ENCODE measurements at places on chromosomes 7 and 10. TPM values are rescaled to one million over a fixed set of nuclear protein-coding genes. Genes with fewer than 3 reads are reported as not detected.

The AOAH gene
- total RNA-seq, result not detected

DNA sequence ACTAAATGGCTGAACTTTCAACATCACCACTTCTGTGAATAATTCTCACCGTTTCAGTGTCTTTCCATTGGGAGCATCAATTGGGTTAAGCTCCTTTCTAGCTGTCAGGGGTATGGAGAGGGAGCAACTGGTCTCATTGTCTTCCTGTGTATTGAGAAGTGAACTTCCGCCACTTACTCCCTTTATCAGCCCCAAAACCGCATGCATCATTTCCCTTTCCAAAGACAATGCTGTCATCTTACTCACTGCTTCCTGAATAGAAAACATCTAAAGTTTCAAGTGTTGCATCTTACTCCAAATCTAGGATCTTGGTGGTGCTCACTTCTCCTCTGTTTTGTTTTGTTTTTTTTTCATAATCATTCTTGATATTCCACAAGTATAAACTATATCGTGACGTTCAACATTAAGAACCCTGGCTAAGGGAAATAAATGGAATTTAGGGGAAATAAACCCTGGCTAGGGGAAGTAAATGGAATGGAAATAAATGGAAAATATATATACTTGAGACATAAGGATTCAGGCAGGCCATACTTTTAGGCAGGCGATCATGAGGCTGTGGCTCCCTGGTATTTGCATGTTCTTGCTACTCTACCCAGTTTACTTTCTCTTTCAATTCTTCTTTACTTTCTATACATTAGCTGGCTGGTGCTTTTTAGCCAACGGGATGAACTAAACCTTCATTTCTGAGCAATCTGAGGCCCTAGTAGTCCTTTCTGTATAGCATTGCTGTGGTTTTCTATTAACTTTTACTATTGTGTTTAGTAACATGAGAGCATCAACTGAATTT lies 371.9 kb downstream of the BMPER start:
- no peaks in the 10 kb centered on the region for H3K27me3 ChIP-seq
- DNase-seq, result peak; percentile 38
- H3K4me3 ChIP-seq, result peak overlapping the region; percentile 44
- H3K36me3 ChIP-seq, result no peaks in the 10 kb centered on the region

GRCh38 chr10:37701781-37702493 lies 155.5 kb downstream of the ZNF248 start:
- no peak overlapping the region for H3K27ac ChIP-seq
- peaks cover 2% of the 10 kb centered on the region for H3K27me3 ChIP-seq
- no peaks in the 10 kb centered on the region for H3K4me1 ChIP-seq
- H3K36me3 ChIP-seq, result no peaks in the 10 kb centered on the region

- H3K27me3 ChIP-seq, result peaks cover 14% of the 10 kb centered on the region
- peak overlapping the region; percentile 96 for H3K27ac ChIP-seq
- peak; percentile 55 for DNase-seq
- H3K4me3 ChIP-seq, result peak overlapping the region; percentile 92
Observed at GRCh38 chr7:5421714-5422395, 1.8 kb downstream of the TNRC18 start.

The CLDN4 gene
- total RNA-seq, result 0.26 TPM

- H3K27ac ChIP-seq, result no peak overlapping the region
- DNase-seq, result no peak
- no peaks in the 10 kb centered on the region for H3K36me3 ChIP-seq
- H3K4me1 ChIP-seq, result no peaks in the 10 kb centered on the region
- no peak overlapping the region for H3K4me3 ChIP-seq
Observed at GRCh38 chr7:25963733-25964132, 188.3 kb upstream of the NFE2L3 start.

The ANKRD61 gene
- total RNA-seq, result 0.18 TPM

GRCh38 chr10:100009283-100009792 lies 409 bp downstream of the DNMBP start:
- peak overlapping the region; percentile 94 for H3K4me3 ChIP-seq
- DNase-seq, result no peak
- H3K27me3 ChIP-seq, result peaks cover 2% of the 10 kb centered on the region
- H3K4me1 ChIP-seq, result peaks cover 51% of the 10 kb centered on the region
- H3K36me3 ChIP-seq, result peaks cover 27% of the 10 kb centered on the region

DNA sequence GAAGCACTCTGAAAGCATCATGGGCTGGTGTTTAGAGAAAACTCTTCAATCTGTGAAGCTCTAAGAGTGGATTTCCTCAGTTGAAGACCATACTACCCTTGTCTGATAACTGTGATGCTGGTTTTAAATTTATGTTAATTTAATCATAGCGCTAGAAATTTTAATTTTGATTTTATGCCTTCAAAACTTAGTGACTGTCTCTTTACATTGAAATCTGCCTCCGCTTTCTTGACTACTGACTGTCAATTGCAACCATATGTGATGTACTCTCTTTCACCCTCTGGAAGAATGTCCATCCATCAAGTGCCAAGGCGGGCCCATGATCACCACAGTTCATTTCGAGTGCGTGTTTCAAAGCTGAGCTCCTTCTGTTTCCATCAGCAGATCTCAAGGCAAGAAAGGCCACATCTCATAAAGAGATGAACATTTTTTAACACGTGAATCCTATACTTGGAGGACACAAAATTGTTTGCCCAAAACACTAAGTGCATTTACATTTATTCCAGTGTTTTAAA lies 147.1 kb downstream of the ITGA8 start:
- peaks cover 15% of the 10 kb centered on the region for H3K4me1 ChIP-seq
- H3K4me3 ChIP-seq, result no peak overlapping the region
- peaks cover 6% of the 10 kb centered on the region for H3K27me3 ChIP-seq
- no peak overlapping the region for H3K27ac ChIP-seq
- 0 out of 2 replicates have a peak, but pooled peaks cover 4% of the 10 kb centered on the region for H3K36me3 ChIP-seq

- H3K27me3 ChIP-seq, result no peaks in the 10 kb centered on the region
- DNase-seq, result peak; percentile 40
- peak overlapping the region; percentile 83 for H3K4me3 ChIP-seq
- H3K4me1 ChIP-seq, result peaks cover 25% of the 10 kb centered on the region
- peak overlapping the region; percentile 99 for H3K27ac ChIP-seq
- no peaks in the 10 kb centered on the region for H3K36me3 ChIP-seq
Observed at GRCh38 chr7:76364198-76364584, 5.4 kb upstream of the YWHAG start.

- peaks cover 35% of the 10 kb centered on the region for H3K36me3 ChIP-seq
- H3K27me3 ChIP-seq, result no peaks in the 10 kb centered on the region
- no peak overlapping the region for H3K27ac ChIP-seq
- no peaks in the 10 kb centered on the region for H3K4me1 ChIP-seq
Observed at GRCh38 chr10:7756360-7756992, 31.3 kb downstream of the KIN start.

The HMX3 gene
- total RNA-seq, result not detected

DNA sequence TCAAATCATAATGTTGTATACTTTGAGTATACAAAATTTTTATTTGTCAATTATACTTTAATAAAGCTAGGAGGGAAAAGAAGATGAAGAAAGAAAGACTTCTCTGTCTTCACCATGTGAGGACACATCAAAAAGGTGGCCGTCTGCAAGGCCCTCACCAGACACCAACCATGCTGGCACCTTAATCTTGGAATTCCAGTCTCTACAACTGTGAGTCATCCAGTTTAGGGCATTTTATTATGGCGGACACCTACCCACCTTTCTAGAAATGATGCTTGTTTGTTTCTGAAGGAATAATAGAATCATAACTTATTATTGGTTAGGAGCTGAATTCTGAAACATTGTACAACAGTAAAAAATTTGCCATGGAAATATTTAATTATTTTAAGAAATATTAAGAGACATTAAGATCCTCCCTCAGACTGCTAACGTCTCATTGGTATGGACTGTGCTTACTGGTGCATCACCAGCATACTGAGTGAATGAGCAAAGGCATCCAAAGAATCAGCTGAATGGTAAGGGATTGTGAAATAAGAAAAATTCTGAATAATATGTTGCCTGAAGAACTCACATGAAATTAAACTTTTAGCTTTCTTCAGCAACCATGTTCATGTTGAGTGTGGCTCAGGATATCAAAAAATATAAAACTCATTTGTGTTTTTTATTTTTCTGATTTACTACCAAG lies 536.6 kb downstream of the HTR7 start:
- no peak overlapping the region for H3K4me3 ChIP-seq
- peaks cover 2% of the 10 kb centered on the region for H3K27me3 ChIP-seq
- peak; percentile 11 for DNase-seq
- peaks cover 15% of the 10 kb centered on the region for H3K4me1 ChIP-seq
- no peaks in the 10 kb centered on the region for H3K36me3 ChIP-seq
- no peak overlapping the region for H3K27ac ChIP-seq

GRCh38 chr7:48515171-48515570 lies 343.9 kb downstream of the ABCA13 start:
- no peak overlapping the region for H3K27ac ChIP-seq
- no peaks in the 10 kb centered on the region for H3K4me1 ChIP-seq
- no peaks in the 10 kb centered on the region for H3K36me3 ChIP-seq
- DNase-seq, result no peak
- peaks cover 3% of the 10 kb centered on the region for H3K27me3 ChIP-seq
- H3K4me3 ChIP-seq, result no peak overlapping the region

The CDK5 gene
- total RNA-seq, result 31.9 TPM

The TMEM273 gene
- not detected for total RNA-seq

- DNase-seq, result no peak
- H3K27ac ChIP-seq, result no peak overlapping the region
- no peaks in the 10 kb centered on the region for H3K4me1 ChIP-seq
Observed at GRCh38 chr7:108643136-108643535, 73.5 kb downstream of the DNAJB9 start.

- H3K27ac ChIP-seq, result no peak overlapping the region
- no peak for DNase-seq
- no peak overlapping the region for H3K4me3 ChIP-seq
- peaks cover 5% of the 10 kb centered on the region for H3K27me3 ChIP-seq
- peaks cover 5% of the 10 kb centered on the region for H3K4me1 ChIP-seq
Observed at GRCh38 chr10:75499556-75500160, 68.2 kb downstream of the LRMDA start.

GRCh38 chr10:122558452-122558851 lies 2.1 kb upstream of the DMBT1 start:
- DNase-seq, result no peak
- H3K27ac ChIP-seq, result no peak overlapping the region
- H3K36me3 ChIP-seq, result no peaks in the 10 kb centered on the region

The PAPOLB gene
- not detected for total RNA-seq

DNA sequence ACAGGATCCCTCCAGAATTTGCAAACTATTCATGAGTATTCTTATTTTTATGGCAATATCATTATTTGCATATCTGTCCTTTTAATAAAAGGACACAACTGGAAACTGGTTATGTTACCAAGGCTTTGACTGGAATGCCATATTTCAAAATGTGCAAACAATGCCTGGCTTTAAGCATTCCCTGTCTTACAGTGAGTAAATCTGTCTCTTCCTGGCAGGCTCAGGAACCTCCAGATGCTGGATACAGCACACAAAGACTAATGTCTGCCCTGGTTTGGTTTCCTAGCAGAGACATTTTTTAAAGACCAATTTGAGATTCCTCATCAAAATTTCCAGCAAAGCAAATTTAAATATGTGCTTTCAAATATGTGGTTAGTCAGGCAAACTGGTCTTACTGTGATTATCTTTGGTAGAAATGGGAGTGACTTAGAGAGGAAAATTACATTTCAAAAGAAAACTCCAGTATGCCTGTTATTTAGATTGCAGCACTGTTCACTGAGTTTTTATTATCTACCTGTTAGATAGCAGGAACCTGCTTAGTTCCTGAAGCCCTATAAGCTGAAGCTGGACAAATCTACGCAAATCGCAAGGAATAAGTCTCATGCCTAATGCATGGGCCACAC lies 31.3 kb downstream of the RNF216 start:
- H3K36me3 ChIP-seq, result peaks cover 19% of the 10 kb centered on the region
- H3K4me1 ChIP-seq, result peaks cover 7% of the 10 kb centered on the region
- no peak overlapping the region for H3K27ac ChIP-seq
- DNase-seq, result no peak

GRCh38 chr7:27921081-27921836 lies 181.3 kb downstream of the TAX1BP1 start:
- peaks cover 77% of the 10 kb centered on the region for H3K4me1 ChIP-seq
- H3K27me3 ChIP-seq, result peaks cover 2% of the 10 kb centered on the region
- DNase-seq, result peak; percentile 94
- peaks cover 3% of the 10 kb centered on the region for H3K36me3 ChIP-seq

The POLR3A gene
- total RNA-seq, result 22.0 TPM

GRCh38 chr10:119333146-119333792 lies 125.9 kb downstream of the GRK5 start:
- no peak overlapping the region for H3K27ac ChIP-seq
- no peaks in the 10 kb centered on the region for H3K36me3 ChIP-seq
- no peak for DNase-seq
- no peak overlapping the region for H3K4me3 ChIP-seq

- DNase-seq, result no peak
- H3K4me3 ChIP-seq, result no peak overlapping the region
- no peaks in the 10 kb centered on the region for H3K27me3 ChIP-seq
Observed at GRCh38 chr7:127760436-127761031, 108.5 kb downstream of the SND1 start.

GRCh38 chr7:65746398-65746669 lies 126.5 kb upstream of the VKORC1L1 start:
- DNase-seq, result peak; percentile 54
- peak overlapping the region; percentile 86 for H3K27ac ChIP-seq
- peaks cover under 1% of the 10 kb centered on the region for H3K36me3 ChIP-seq
- H3K4me1 ChIP-seq, result peaks cover 9% of the 10 kb centered on the region
- peak overlapping the region; percentile 45 for H3K4me3 ChIP-seq

DNA sequence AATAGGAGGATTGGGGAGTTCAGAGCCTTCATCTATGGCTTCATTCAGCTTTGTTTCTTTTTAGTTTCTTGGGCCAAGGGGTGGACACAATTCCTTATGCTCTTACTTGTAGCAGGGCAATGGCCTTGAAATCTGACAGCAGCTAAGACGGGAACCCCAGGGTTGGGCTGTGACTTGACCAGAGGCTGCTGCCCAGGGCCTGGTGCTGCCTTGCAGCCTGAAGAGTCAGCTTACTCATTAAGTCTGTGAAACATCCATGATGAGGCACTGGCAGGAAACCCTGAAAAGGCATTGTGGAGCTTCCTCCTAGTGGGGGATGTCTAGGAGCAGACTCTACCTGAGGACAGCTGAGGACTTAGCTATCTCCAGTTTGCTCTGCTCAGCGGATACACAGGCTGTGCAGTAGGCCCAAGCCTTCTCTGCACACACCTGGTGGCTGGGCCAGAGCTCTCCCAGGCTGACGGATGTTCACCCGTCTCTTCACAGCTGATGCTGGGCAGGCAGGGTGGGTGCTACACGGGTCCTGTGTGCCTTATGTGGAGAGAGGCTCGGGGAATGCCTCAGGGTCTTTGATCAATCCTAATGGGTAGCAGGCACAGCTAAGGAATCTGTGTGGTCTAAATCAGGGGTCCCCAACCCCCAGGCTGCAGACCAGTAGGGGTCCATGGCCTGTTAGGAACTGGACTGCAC lies 17.8 kb downstream of the CXCL12 start:
- peak; percentile 13 for DNase-seq
- no peak overlapping the region for H3K27ac ChIP-seq
- H3K4me3 ChIP-seq, result no peak overlapping the region
- H3K36me3 ChIP-seq, result peaks cover 11% of the 10 kb centered on the region
- no peaks in the 10 kb centered on the region for H3K27me3 ChIP-seq

GRCh38 chr7:125254566-125254965 lies 324.9 kb upstream of the POT1 start:
- no peaks in the 10 kb centered on the region for H3K4me1 ChIP-seq
- H3K4me3 ChIP-seq, result no peak overlapping the region
- H3K27me3 ChIP-seq, result no peaks in the 10 kb centered on the region

- H3K4me1 ChIP-seq, result peaks cover 61% of the 10 kb centered on the region
- no peak overlapping the region for H3K4me3 ChIP-seq
- H3K27ac ChIP-seq, result no peak overlapping the region
- no peaks in the 10 kb centered on the region for H3K27me3 ChIP-seq
Observed at GRCh38 chr7:121954803-121955202, 81.8 kb downstream of the PTPRZ1 start.

All from HFFc6 (cell line).